NCI-H1048 (cell line): ENCODE measurements at places on chromosomes 5 and 9.
A peak's percentile ranks its signal among the peaks of the same experiment; 100 is the strongest.

DNA sequence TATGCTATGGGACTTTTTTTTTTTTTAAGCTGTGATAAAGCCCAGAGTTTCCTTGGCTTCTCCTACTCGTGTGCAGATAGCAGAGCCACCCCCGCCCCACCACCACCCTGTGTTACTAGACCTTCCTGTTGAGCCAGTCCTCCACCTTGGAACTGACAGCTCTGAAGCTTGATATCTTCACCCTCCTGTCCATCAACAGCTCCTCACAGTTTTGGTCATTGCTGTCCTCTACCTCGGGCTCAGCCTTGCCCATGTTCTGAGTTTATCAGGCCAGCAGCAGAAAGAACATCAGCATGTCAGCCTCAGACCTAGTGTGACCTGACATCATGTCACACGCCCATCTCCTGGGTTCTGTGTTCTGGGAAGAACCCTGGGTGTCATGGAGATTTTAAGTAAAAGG is 167.1 kb upstream of the RAI14 start:
- DNase-seq: no peak

DNA sequence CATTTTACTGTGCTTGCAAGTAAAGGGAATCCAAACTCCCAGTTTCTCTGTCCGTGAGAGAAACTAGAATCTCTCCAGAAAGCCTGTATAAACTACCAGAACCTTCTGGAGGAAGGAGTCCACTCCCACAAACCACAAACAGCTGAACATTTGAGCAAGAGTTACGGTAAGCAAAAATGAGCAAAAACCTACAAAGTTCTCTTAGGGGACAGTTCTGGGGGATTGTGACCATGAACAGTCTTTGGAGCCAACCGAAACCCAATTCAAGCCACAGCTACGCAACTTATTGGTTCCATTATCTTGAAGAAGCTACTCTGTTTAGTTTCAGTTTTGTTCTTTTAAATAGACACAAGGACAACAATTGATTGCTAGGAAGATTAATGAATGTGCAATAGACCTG is 330.6 kb downstream of the ASTN2 start:
- DNase-seq: no peak

GRCh38 chr9:115694991-115695390 is 458.6 kb upstream of the PAPPA start:
- DNase-seq: no peak

GRCh38 chr9:69122082-69122548 is 52.0 kb upstream of the TJP2 start:
- DNase-seq: no peak

DNA sequence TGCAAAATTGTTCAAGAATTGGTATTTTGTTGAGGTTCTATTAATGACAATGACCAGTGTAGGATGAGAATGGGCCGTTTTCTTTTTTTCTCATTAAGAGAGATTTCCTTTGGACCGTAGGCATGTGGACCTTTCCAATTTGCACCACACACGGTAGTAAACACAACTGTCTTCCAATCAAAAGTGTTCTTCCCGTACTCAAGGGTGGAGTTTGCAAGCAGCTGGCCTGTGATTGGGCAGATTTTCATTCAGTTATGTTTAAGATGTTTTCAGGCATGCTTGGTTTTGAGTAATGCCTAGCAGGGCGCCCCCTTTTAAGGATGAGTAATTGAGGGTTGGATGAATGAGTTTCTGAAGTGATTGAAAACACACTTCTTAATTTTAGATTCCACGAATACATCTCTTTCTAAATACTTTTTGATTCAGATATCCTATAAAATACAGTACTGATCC is 2.5 kb downstream of the KDM3B start:
- DNase-seq: peak; percentile 33

GRCh38 chr5:69288688-69289087 is 43.9 kb downstream of the CCDC125 start:
- DNase-seq: no peak

DNA sequence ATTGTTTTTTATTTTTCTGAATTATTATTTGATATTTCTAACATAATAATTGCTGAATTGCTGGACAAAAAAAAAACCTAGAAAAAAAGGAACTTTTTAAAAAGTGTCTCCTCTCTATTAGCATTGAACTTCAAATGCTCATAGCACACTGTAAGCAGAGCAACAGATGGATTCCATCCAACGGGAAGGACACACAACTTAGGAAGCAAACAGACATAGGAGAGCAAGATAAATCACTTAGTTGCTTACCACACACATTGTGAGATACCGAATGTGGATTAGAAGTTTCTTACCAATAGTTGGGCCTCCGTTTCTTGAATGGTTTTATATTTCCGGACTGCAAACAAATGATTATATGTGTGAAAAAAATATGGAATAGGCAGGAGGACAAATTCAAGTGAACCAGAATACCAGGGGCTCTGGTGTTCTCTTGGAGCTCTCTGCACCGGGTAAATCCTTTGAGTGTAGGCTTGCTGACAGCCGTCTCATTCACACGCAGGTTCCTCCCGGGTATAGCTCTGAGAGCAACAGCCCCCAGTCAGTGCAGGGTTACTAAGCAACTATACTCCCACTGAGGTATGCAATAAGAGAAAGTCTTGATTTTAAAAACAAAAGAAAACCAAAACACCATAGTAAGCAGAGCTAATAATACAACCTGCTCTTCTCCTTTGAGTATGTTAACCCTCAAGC is 217.6 kb downstream of the TMEM167A start:
- no peak for DNase-seq

DNA sequence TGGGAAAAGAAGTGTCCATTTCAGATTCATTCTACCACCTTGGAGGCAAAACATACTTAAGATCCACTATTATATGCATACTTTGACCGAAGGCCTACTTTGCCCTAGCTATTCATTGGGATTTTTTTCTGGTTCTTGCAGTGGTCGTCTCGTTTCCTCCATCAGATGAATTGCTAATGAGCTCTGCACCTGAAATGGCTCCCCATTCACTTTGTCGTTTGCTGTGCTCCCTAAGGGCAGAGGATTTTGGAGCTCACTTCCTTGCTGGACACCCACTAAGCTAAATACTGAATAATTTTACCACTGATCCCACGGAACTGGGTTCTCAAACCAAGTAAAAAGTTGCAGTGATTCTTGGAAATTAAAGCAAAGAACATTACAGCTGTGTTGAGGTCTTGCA is 1.9 kb downstream of the KDM3B start:
- no peak for DNase-seq

- DNase-seq: no peak
Measured at GRCh38 chr9:114055061-114055460, 23.0 kb downstream of the AMBP start.

- DNase-seq: no peak
Measured at GRCh38 chr9:89993678-89994630, 389.1 kb downstream of the GADD45G start.
